ENCODE measurements at places on chromosomes 2 and 18.

GRCh38 chr18:3526421-3527354 is 76.7 kb downstream of the TGIF1 start:
- DNase-seq: no peak

DNA sequence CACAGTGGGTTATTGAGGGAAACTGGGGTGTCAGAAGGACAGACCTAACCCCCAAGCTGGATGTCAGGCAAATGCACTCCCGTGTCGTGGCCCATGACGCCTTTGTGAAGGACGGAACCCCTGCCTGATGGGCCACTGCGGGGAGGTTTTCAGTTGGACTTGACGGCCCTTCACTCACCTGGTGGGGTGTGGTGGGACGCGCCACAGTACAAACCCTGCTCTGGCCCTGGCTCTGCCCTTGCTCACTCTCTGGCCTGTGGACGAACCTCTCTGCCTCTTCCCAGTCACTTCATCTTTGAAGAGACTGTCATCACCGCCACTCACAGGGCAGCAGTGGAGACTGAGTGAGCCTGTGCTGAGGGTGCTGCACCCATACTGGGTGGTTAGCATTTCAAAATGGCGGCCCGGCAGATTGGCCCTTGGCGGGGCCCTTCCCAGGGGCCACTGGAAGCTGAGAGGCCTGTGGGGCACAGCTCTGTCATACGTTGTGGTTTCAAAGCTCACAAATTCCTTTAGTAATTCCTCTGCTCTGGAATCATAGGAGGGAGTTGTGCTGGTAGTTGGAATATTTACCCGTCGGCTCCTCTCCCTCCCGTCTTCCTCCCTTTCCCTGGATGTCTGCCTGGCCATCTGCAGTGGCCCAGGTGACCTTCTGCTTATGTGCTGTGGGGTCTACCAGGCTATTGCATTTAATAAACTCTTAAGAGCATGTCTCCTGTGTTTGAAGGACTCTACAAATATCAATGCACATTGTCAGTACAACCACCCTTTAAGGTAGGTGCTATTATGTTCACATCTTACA is 200.6 kb downstream of the CTIF start:
- no peak for DNase-seq

DNA sequence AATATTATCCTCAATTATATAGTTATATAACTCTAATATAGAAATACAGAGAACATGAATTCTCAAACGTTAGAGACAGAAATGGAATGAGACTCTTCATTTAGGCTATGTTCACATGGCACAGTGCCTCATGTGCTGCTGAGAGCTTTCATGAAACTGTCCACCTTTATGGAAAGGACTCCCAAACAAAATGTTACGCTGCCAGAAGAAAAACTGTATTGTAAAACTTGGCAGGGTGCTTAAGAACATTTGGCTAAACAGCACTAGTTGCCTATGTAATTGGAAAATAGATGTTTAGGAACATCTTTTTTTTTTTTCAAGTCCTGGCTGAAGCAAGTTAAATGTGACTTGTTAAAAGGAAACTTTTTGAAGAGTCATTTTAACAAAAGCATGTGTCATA is 396.0 kb downstream of the ERBB4 start:
- DNase-seq: no peak

GRCh38 chr2:152452256-152452973 is 117.4 kb downstream of the FMNL2 start:
- DNase-seq: no peak

DNA sequence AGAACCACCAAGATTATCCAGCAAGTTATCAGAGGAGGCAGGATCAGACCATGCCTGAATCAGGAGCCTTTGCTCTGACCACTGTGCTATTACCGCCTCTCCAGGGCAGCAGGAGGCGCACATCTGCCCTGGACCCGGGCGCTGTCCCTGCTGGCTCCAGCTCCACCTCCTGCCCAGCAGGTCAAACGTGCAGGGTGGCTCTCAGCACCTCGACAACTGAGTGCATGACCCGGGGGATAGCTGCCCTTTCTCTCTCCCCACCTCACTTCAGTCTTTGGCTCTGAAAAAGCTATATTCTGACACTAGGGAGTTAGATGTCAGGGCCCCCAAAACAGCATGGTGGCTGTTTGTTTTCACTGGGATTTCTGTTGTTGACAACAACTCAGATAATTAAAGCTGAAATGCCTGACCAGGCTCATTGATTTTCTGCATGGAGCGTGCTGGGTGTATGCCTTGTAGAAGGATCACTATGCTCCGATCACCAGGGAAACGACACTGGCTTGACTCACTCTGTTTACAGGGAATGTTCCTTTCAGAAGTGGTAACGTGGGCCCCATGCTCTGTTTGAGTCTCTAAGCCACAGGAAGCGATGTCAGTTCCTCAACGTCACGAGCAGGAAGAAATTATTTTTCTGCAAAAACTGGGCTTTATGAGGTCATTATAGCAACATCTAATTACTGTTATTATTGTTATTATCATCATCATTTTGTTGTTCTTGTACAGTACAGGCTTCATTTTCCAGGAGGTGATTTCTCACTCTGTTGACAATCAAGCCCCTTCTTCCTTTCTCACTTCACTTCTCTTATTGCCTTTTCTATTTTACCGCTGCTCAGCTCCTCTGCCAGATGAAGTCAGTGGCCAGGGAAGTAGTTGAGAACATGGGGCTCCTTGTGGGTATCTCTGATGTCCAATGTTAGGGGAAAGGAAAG is 125.6 kb downstream of the PLB1 start:
- DNase-seq: peak; percentile 77

DNA sequence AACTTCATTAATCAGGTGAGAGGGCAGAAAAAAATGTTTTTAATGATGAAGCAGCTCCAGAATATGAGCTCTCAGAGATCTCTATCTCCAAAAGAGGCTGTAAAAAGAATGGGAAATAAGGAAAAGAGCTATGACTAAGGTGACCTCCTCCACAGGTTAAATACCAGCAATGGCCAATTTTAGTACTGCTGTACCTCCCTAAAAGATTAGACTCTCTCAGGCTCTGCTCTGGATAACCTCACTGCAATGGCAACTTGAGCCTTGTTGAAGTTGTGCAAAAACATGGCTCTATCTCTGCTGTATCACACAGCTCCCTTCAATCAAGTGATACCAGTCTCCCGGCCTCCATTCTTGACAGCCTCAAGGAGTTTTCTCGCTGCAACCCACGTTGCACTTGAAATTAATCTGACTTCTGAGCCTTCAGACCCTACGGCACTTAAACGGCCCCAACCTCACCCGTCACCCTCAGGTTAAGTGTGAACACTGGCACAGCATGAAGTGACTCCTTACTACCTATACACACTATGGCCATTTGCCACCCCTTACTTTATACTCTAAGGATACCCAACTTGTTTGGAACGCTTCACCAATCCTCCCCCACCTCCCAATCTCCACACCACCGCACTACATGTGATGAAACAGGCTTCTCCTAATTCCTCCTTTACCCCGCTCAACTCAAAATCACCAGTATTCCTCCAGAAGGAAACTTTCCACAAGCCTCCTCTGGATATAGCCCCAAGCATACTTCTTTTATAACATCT is 36.3 kb downstream of the SMAD2 start:
- DNase-seq: no peak

DNA sequence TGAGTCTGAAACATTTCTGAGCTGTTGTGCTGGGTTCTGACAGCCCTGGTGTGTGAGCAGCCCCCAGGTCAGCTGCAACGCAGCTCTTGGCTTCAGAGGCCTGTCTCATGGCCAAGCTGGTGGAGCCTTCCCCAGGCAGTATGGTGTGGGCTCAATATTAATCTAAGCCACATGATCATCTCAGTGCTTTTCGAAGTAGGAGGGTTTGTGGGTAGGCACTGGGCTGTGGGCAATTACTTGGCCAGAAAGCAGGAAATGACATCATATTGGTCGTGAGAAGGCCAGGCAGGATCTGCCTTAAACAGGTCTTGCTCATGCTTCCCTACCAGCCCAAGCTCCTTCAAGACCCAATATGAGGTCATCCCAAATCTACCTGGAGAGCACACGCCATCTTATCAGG is 26.9 kb downstream of the LOXHD1 start:
- DNase-seq: no peak

DNA sequence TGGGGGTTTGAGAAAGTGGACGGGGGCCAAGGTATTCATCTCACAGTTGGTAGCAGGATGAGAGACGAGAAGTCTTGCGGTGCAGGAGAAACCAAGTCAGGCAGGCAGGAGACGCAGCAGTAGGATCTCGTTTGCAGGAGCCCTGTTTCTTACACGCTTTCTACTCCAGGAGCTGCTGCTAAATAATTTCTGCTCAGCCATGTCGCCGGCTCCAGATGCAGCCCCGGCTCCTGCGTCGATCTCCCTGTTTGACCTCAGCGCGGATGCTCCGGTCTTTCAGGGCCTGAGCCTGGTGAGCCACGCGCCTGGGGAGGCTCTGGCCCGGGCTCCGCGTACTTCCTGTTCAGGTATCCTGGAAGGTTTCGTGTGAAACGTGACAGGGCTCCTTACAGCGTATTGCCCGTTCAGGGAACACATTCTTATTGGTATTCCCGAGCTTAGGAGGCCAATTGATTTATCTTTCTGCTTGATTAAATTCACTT is 494 bp downstream of the ANKZF1 start:
- no peak for DNase-seq

- no peak for DNase-seq
Observed at GRCh38 chr18:2908166-2908945, 61.5 kb downstream of the EMILIN2 start.

- DNase-seq: no peak
Observed at GRCh38 chr18:3213300-3214059, 6.3 kb downstream of the MYOM1 start.

- no peak for DNase-seq
Observed at GRCh38 chr2:156826341-156826933, 390.3 kb downstream of the GPD2 start.

GRCh38 chr2:12404497-12404896 is 312.2 kb upstream of the TRIB2 start:
- DNase-seq: no peak

- no peak for DNase-seq
Observed at GRCh38 chr2:234966340-234966739, 14.5 kb downstream of the SH3BP4 start.

- no peak for DNase-seq
Observed at GRCh38 chr2:11389551-11390398, 45.3 kb upstream of the ROCK2 start.

- no peak for DNase-seq
Observed at GRCh38 chr2:171294608-171295007, 133.9 kb upstream of the TLK1 start.

DNA sequence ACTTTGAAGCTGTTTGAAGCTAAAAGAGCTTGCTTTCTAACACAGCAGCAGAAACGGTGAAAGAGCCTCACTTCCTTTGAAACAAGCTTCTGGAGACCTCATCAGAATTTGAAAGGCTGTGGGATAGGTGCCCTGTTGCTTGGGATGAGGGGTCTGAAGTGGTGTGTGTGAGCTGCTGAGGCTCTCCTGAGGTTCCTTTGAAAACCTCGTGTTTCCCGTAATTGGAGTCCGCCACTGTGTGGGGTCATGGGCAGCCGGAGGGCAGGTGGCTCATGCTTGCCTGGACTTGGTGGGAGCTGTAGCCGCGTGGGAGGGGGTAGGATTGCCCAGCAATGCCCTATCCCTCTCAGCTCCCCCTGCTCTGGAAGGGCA is 34.4 kb downstream of the CABLES1 start:
- DNase-seq: no peak

- no peak for DNase-seq
Observed at GRCh38 chr2:234300391-234300925, 196.4 kb downstream of the ARL4C start.

GRCh38 chr2:225042800-225043167 is 516 bp upstream of the DOCK10 start:
- no peak for DNase-seq

DNA sequence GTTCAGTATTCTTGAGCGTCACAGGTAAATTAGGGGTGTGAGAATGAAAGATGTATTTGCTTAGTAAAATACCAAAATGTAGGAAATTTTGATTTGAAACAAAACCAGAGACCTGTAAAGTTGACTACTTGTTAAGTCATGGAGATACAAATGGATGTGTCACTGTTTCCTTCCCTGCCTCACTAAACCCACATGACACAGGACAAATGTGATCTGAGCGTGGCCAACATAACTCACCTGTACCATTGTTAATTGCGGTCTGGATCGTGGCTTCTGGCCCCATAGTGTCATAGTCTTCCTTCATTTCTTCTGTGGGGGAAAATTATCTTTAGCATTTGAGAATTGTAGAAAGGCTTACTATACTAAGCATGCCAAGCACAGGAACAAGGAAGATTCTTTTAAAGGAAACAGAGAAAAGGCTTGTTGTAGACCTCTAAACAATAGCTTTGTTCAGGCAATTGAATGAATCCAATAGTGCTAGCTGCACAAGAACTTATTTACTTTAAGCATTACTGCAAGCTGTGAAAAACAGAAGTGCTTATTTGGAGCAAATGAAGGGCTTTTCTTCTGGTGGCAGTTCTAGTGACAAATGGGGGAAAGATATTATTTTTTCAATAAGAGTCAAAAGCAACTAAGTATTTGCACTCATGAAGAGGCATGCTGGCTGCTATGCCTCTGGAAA is 95.2 kb downstream of the ZEB2 start:
- no peak for DNase-seq

- DNase-seq: no peak
Observed at GRCh38 chr2:127270663-127271062, 23.3 kb downstream of the ERCC3 start.

DNA sequence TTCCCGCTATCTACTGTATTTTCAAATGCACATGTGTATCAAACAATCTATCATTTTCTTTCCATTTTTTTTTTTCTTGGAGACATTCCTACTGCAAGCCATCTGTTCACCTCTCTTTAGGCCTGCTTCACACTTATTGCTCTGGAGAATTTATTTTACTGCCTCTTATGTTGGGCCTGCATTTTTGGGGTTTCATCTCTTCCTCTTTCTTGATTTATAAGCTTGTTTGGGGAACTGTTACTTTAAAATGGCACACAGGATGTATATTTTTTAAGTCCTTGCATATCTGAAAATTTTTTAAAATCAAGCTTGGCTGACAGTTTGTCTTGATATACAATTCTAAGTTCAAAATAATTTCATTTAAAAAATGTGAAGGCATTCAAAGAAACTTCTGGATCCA is 3.5 kb upstream of the RAB27B start:
- no peak for DNase-seq

DNA sequence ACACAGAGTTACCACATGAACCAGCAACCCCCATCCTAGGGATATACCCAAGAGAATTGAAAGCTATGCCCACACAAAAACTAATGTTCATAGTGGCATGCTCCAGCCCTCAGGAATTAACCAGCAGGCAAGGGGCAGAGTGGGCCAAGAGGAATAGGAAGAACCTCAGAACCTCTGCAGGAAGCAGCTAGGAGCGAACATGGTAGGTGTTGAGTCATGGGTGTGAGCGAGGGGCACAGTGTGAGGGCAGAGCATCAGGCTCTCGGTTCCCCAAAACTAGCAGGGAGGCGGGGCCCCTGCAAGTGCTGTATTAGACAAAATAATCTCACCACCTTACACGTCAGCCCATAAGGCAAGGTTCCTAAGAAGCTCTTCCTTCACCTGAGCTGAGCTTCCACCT is 5.6 kb upstream of the RUFY4 start:
- DNase-seq: no peak

GRCh38 chr2:17912266-17912691 is 33.8 kb downstream of the KCNS3 start:
- no peak for DNase-seq
